Thymus (tissue), 14 donors: ENCODE measurements at places on chromosomes 2 and 18.

GRCh38 chr2:149648282-149649030, 60.9 kb upstream of the MMADHC start:
- H3K36me3 ChIP-seq = no peaks in the 10 kb centered on the region
- no peak overlapping the region for H3K4me3 ChIP-seq
- no peak overlapping the region for H3K27ac ChIP-seq
- H3K4me1 ChIP-seq = no peaks in the 10 kb centered on the region
- no peaks in the 10 kb centered on the region for H3K27me3 ChIP-seq
- no peak for DNase-seq

DNA sequence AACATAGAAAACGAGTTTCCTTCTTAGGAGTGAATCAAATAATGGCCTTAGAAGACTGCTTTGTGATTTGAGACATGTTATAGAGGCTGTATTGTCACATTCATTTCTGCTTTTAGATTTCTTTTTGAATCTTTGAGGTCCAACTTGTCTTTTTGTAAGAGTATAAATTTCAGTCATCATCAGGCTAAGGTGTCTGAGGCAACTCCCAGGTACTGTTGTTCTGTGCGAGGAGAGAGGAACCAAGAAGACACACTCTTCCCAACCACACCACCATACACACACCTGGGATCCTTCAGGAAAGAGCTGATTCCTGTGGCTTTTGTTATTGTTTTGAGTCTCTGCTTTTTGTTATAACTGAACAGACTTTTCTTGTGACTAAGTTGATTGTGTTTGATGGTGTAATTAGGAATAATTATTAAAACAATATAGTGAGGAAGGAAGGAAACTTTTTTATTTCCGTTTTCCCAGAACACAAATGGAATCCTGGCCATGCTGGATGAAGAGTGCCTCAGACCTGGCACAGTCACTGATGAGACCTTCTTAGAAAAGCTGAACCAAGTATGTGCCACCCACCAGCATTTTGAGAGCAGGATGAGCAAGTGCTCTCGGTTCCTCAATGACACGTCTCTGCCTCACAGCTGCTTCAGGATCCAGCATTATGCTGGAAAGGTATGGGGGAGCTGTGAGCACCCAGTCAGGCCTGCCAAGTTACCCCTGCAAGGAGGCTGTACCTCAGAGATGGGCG, 140.4 kb downstream of the MYO1B start:
- H3K27me3 ChIP-seq = no peaks in the 10 kb centered on the region
- no peak for DNase-seq
- H3K27ac ChIP-seq = no peak overlapping the region
- H3K4me3 ChIP-seq = no peak overlapping the region
- H3K36me3 ChIP-seq = no peaks in the 10 kb centered on the region
- H3K4me1 ChIP-seq = no peaks in the 10 kb centered on the region

DNA sequence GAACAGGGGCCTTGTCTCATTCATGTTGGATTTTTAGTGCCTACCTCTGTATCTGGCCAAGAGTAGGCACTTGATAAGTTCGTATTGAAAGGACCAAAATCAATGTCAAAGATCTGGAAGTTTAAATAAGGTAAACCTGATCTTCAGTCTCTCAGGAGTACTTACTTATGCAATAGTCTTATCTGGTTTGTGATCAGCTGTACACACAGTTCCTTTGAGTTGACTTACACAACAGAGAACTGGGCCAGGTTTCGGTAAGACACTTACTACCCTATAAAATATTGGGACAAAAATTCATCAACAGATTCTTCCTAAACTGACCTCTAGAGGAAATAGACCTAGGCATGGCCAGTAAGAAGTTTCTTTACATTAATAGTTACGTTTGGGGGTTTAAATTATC, 113.6 kb upstream of the NXPH2 start:
- H3K27ac ChIP-seq = no peak overlapping the region
- no peaks in the 10 kb centered on the region for H3K4me1 ChIP-seq
- no peak overlapping the region for H3K4me3 ChIP-seq
- no peaks in the 10 kb centered on the region for H3K36me3 ChIP-seq
- DNase-seq = no peak
- H3K27me3 ChIP-seq = no peaks in the 10 kb centered on the region

DNA sequence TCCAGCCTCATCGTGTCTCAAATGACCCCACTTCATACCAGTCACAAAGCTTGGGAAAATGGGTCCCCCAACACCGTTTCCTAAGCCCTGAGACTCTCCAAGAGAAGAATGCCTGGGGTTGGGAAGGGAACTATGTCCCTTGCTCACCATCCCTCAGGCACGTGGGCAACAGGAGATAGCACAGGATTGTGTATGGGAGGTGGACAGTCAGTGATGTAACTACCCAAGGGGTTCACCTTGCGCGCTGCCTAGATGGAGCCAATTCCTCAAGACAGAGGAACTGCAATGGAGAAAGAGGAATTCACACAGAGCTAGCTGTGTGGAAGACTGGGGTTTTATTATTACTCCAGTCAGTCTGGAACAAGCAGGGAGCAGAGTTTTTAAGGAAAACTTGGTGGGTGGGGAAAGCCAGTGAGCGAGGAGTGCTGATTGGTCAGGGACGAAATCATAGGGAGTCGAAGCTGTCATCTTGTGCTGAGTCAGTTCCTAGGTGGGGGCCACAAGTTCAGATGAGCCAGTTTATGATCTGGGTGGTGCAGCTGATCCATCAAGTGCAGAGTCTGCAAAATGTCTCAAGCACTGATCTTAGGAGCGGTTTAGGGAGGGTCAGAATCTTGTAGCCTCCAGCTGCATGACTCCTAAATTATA, 13.8 kb upstream of the CXCR1 start:
- H3K27ac ChIP-seq = no peak overlapping the region
- H3K36me3 ChIP-seq = no peaks in the 10 kb centered on the region
- DNase-seq = no peak
- H3K4me3 ChIP-seq = no peak overlapping the region
- no peaks in the 10 kb centered on the region for H3K4me1 ChIP-seq

DNA sequence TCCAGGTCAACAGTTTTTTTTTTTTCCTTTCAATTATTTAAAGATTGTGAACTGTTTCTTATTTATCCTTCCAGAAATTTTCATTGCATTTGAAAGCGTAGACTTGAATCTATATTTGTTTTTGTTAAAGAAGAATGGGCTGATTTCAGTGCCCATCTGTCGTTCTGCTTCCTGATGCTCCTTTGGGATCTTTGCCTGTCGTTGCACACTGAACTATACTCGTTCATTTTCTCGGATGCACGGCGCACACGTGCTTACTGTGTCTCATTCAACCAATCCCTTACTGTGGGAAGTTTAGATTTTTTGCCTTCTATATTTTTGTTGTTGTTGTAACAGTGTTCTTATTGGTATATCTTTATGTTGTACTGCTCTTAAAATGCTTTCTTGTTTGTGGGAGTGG, 149.7 kb downstream of the VAPA start:
- H3K27ac ChIP-seq = no peak overlapping the region
- no peak for DNase-seq
- H3K4me3 ChIP-seq = no peak overlapping the region
- H3K27me3 ChIP-seq = no peaks in the 10 kb centered on the region
- H3K36me3 ChIP-seq = no peaks in the 10 kb centered on the region

DNA sequence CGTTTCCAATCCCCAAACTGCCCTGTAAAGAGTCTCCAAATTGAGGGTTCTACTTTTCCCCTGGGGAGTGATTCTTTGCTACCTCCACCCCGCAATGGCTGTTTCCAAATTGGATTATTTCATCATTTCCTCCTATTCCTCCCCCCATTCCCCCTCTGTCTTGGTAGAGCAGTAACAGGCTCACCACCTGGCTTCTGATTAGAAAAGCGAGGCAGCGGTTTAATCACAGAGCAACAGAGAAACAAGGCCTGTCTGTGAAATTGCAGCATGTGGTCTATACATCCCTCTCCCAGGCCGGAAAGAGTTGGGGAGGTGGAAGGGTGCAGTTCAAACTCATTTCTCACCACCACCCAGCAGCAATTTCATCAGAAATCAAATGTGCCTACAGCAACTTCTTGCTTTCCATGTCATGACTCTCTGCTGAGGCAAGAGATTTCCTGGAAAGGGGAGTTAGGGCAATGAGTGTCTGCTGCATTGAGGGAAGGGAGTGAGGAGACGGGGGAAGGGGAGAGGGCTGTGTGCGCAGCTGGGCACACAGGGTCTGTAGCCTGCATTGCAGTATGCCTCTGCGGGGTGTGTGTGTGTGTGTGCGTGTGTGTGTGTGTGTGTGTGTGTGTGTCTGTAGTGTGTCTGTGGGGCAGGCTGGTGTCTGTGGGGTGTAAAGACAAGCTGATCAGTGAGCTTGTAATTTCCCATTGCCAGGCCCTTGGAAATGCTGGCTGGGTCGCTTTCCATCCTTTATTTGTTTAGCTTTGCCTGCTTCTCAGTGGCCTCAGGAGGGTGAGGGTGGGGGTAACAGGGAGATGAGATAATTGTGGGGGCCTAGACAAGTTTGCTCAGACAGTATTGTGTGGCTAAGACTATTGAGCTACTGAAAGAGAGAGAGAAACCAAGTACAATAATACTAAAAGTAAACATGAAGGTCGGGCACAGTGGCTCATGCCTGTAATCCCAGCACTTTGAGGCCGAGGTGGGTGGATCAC, 13.5 kb upstream of the IGFBP2 start:
- H3K27me3 ChIP-seq = no peaks in the 10 kb centered on the region
- H3K27ac ChIP-seq = peak overlapping the region; percentile 90
- peak; percentile 52 for DNase-seq

GRCh38 chr2:134788417-134788816, 50.0 kb upstream of the ACMSD start:
- no peak overlapping the region for H3K4me3 ChIP-seq
- H3K27me3 ChIP-seq = no peaks in the 10 kb centered on the region
- no peaks in the 10 kb centered on the region for H3K4me1 ChIP-seq
- H3K36me3 ChIP-seq = no peaks in the 10 kb centered on the region

DNA sequence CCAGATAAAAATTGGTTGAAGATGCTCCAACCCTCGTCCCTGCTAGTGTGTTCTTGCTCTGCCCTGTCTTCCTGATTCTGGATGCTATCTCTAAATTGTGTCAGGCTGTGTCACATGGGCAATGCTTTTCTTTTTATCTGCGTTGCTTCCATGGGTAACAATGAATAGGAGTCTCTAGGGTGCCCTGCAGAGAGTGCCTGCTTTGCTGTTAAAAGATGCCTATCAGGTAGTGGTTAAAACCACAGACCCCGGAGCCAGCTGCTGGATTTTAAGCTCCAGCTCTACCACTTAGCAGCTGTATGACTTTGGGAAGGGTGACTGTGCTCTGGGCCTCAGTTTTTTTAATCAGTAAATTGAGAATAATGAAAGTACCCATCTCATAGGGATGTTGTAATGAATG, 340.3 kb downstream of the PLCL1 start:
- H3K4me3 ChIP-seq = no peak overlapping the region
- H3K4me1 ChIP-seq = peaks cover 26% of the 10 kb centered on the region

GRCh38 chr2:99395589-99396130, 58.5 kb downstream of the EIF5B start:
- no peak for DNase-seq
- H3K4me3 ChIP-seq = no peak overlapping the region
- H3K27ac ChIP-seq = no peak overlapping the region
- no peaks in the 10 kb centered on the region for H3K4me1 ChIP-seq
- peaks cover 97% of the 10 kb centered on the region for H3K36me3 ChIP-seq

DNA sequence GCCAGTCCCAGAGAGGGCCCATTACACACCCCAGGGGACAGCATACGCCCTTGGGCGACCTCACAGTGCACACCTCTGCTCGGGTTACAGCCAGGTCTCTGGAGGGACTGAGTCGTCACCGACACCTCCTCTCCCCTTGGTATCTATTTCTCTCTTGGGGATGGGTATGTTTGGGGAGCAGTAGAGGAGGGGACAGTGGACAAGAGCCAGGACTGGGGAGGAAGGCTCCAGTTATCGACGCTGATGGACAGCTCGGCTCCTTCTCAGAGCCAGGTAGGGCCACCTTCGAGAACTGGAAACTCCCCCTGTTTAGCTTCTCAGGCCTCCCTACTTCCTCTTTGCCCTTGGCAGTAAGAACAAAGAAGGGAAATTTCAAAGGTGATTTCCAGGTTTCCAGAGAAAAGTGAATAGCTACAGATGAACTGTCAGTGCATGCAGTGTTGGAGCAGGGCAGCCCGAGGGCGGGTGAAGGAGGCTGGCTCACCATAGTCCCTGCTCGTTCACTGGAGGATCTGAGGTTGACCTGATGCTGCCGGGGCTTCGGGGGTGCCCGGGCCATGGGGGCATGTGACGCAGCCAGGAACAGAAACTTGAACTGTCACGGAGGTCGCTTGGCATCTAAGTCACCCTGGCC, 4.4 kb upstream of the SEMA4C start:
- H3K4me1 ChIP-seq = peaks cover 41% of the 10 kb centered on the region
- H3K4me3 ChIP-seq = no peak overlapping the region
- peak overlapping the region; percentile 55 for H3K27ac ChIP-seq
- H3K36me3 ChIP-seq = no peaks in the 10 kb centered on the region
- no peak for DNase-seq

DNA sequence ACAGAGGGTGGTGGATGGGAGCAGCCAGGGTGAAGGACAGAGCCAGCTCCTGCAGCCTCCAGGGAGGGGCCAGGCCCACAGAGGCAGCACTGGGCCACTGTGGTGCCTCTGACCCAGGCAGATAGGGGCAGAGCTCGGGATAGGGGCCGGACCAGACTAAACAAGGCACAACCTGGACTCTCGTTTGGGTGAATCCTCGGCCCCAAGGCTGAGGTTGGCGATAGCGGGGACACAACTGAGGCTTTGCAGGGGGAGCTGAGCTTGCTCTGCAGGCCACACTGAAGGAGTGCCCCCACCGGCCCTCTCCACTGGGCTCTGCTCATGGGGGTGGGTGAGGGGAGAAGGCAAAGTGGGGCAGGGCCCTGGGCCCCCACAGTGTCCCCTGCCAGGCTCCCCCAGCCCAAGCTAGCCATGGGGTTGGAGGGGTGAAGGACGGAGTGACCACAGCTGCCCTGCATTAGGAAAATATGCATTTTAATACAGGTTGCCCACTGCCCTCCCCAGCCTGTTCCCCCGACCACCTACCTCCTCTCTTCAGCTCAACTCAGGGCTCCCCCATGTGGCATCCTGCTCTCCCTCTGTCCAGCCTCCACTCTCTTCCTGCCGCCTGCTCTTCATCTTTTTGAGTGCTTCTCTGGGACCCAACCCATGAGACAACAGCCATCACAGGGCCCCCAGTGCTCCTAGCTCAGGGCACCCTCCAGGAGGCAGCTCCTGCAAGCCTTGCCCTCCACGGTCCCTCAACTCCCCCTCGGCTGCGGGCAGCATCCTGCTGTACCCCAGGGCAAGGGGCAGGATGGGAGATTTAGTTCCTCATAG, 152.8 kb downstream of the INHBB start:
- H3K4me3 ChIP-seq = no peak overlapping the region
- H3K27me3 ChIP-seq = no peaks in the 10 kb centered on the region
- H3K36me3 ChIP-seq = no peaks in the 10 kb centered on the region
- no peak for DNase-seq
- no peak overlapping the region for H3K27ac ChIP-seq
